Activated CD4-positive, alpha-beta T cell treated with anti-CD3 and anti-CD28 coated beads for 36 hours (primary cell): ENCODE measurements at places on chromosomes 5 and 9. TPM values are rescaled to one million over a fixed set of nuclear protein-coding genes. Genes with fewer than 3 reads are reported as not detected.
A peak's percentile ranks its signal among the peaks of the same experiment; 100 is the strongest.

Gene ACTL7B
- not detected for total RNA-seq

Gene FAXDC2
- not detected for total RNA-seq

Gene GHR
- not detected for total RNA-seq

Gene HTR4
- not detected for total RNA-seq

Gene ABO
- not detected for total RNA-seq

Gene MEIKIN
- total RNA-seq: not detected

Gene NUTM2F
- total RNA-seq: not detected

- no peaks in the 10 kb centered on the region for H3K36me3 ChIP-seq
- no peaks in the 10 kb centered on the region for H3K27me3 ChIP-seq
- no peak for DNase-seq
- no peaks in the 10 kb centered on the region for H3K4me1 ChIP-seq
- no peak overlapping the region for H3K27ac ChIP-seq
Observed at GRCh38 chr9:13674926-13675637, 395.6 kb upstream of the MPDZ start.

GRCh38 chr9:126327714-126328185 is 1.1 kb downstream of the MVB12B start:
- peaks cover 2% of the 10 kb centered on the region for H3K27me3 ChIP-seq
- H3K27ac ChIP-seq: no peak overlapping the region

- peaks cover 79% of the 10 kb centered on the region for H3K4me1 ChIP-seq
- peak overlapping the region; percentile 71 for H3K27ac ChIP-seq
- no peak overlapping the region for H3K4me3 ChIP-seq
- DNase-seq: no peak
- H3K27me3 ChIP-seq: no peaks in the 10 kb centered on the region
Observed at GRCh38 chr9:83701769-83702168, 6.0 kb downstream of the UBQLN1 start.

- no peaks in the 10 kb centered on the region for H3K27me3 ChIP-seq
- DNase-seq: no peak
- H3K4me3 ChIP-seq: no peak overlapping the region
Observed at GRCh38 chr5:130066644-130067043, 162.4 kb downstream of the CHSY3 start.

GRCh38 chr9:84349671-84350070 is 9.1 kb upstream of the SLC28A3 start:
- H3K36me3 ChIP-seq: no peaks in the 10 kb centered on the region
- no peak overlapping the region for H3K27ac ChIP-seq
- H3K4me3 ChIP-seq: no peak overlapping the region
- no peak for DNase-seq
- H3K27me3 ChIP-seq: peaks cover 3% of the 10 kb centered on the region
- no peaks in the 10 kb centered on the region for H3K4me1 ChIP-seq

- DNase-seq: no peak
- no peaks in the 10 kb centered on the region for H3K36me3 ChIP-seq
- peaks cover 6% of the 10 kb centered on the region for H3K27me3 ChIP-seq
- H3K27ac ChIP-seq: no peak overlapping the region
- H3K4me3 ChIP-seq: no peak overlapping the region
Observed at GRCh38 chr5:138051441-138052296, 18.8 kb upstream of the FAM13B start.

DNA sequence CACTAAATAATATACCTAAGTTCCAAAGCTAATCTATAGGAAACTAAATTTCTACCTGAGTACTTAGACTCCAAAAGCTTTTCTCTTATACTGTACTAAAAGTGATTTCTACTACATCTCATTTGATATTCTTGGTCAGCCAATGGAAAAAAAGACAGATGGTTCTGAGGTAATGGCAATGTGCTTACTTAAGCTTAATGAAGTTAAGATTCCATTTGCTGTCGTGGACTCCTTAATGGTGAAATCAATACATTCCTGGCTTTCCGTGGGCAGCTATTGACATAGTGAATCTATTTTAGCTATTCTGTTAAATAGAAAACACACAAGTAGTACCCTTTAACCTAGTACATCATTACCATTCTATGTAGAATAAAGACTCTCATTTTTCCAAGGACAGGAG is 1825.6 kb upstream of the CDH9 start:
- H3K36me3 ChIP-seq: no peaks in the 10 kb centered on the region
- no peaks in the 10 kb centered on the region for H3K27me3 ChIP-seq
- H3K4me3 ChIP-seq: no peak overlapping the region
- H3K4me1 ChIP-seq: no peaks in the 10 kb centered on the region
- no peak overlapping the region for H3K27ac ChIP-seq

DNA sequence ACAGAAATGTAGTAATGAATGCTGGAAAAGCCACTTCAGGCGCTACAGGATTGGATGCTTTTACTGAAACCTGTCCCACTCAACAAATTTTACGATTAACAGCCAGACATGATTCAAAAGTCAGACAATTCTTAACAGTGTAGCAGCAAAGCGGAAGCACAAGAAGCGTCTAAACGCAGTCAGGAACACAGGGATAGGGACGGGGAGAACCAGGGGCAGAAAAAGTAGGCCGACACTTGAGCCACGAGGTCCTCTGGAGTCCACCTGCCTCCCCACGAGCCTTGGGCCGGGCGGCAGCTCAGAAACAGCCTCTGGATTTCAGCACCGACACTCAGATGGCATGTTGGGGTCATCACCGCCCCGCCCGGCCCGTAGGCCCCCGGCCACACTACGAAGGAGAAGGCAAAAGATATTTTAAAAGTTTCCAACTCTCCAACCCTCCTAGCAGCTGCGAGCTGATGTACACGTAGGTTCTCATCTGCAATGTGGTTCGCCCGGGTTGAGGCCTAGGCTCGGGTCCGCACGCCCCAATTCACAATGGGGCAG is 615 bp downstream of the RACK1 start:
- no peaks in the 10 kb centered on the region for H3K27me3 ChIP-seq
- H3K27ac ChIP-seq: peak overlapping the region; percentile 99
- DNase-seq: no peak
- H3K36me3 ChIP-seq: peaks cover 64% of the 10 kb centered on the region

DNA sequence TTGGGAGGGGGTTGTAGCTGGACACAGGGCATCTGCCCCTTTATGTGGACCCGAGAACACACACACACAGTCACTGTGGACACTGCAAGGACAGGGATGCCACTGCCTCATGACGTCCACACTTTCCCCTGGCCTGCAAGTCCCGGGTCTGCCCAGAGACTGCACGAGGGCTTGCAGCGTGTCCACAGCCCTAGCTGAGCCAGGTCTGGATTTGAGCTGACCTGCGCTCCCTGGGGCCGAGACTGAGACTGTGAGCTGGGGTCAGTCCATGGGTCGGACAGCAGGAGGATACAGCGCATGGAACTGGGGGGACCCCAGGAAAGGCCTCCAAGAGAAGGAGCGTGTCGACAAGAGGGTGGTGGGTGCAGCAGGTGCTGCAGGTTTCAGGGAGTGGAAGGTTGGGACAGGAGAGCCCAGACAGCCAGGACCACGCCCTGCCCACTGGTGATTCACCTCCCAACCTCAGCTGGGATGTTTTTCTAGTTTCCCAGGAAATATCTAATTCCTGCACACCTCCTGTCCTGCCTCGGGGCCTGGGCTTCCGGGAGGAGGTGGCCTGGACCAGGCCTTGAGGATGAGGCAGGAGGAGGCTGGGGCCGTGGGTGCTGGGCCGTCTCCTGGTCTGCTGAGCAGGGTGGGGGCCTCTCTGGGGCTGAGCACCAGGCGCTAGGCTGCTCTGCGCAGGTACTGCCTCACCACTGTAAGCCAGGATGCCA is 806 bp upstream of the RNF224 start:
- no peak overlapping the region for H3K4me3 ChIP-seq
- no peaks in the 10 kb centered on the region for H3K36me3 ChIP-seq
- H3K4me1 ChIP-seq: peaks cover 8% of the 10 kb centered on the region
- H3K27me3 ChIP-seq: peaks cover 2% of the 10 kb centered on the region

GRCh38 chr9:83675466-83675865 is 32.3 kb downstream of the UBQLN1 start:
- no peak overlapping the region for H3K27ac ChIP-seq
- H3K27me3 ChIP-seq: no peaks in the 10 kb centered on the region
- DNase-seq: no peak
- H3K4me3 ChIP-seq: no peak overlapping the region
- H3K36me3 ChIP-seq: peaks cover 58% of the 10 kb centered on the region

DNA sequence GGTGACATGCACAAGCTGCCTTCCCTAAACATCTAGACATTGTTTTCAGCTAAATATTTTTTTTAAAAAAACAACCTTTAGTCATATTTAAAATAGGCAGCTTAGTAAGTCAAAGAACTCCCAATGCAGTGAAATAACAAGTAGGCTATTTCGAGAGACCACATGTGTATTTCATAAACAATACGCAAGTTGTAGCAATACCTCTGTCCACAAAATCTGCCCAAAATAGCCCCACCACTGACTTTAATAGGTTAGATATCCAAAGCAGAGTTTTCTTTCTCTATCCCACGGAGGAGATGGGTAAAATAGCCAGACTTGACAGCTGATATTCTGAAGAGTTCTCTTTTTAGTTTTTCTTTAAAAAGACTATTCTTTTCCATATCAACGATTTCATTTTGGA is 1.2 kb downstream of the SLC24A2 start:
- H3K36me3 ChIP-seq: no peaks in the 10 kb centered on the region
- no peak overlapping the region for H3K27ac ChIP-seq
- no peak overlapping the region for H3K4me3 ChIP-seq
- no peaks in the 10 kb centered on the region for H3K4me1 ChIP-seq

DNA sequence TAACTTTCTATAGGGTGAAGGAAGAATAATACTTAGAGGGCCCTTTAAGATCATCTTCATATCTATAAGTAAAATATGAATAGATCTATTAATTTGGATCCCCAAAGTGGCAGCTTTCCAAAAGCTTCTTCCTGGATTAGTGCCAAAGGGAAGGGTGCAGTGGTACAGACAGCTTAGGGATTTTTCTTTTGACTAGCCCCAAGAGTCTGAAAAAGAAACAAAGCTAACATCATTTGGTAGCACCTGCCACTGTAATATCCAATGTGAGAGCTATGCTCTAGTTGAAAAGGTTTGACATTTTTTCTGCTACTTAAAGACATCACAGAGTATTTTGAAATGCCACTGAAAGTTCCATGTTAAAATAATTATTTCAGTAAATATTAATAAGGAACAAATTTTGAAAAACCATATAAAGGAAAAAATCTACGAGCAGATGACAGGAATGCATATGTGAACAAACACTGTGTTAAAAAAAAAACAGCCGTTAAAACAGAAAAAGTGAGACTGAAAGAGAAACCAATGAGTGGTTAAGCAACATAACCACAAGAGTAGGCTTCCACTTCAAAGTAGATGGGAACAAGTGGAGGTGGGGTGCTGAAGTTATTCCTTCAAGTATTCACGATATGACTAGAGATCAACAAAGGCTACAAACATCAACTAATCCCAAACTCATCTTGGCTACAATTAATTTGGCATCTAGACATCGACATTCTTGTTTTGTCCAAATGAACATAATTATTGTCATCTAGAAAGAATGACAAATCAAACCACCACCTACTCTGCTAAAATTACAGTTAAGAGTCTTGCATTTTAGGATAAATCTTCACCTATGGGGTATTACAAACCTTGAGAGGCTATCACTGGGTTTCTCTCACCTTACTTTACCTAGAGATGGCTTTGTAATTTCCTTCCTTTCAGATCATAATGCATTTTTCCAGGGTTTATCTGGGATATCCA is 137.5 kb downstream of the CPLANE1 start:
- peak overlapping the region; percentile 24 for H3K4me3 ChIP-seq
- H3K36me3 ChIP-seq: peaks cover 34% of the 10 kb centered on the region
- H3K27me3 ChIP-seq: peaks cover 11% of the 10 kb centered on the region
- peak overlapping the region; percentile 65 for H3K27ac ChIP-seq

GRCh38 chr5:74094096-74094781 is 468.2 kb downstream of the ARHGEF28 start:
- no peak for DNase-seq
- H3K4me3 ChIP-seq: no peak overlapping the region
- no peaks in the 10 kb centered on the region for H3K36me3 ChIP-seq
- H3K27ac ChIP-seq: no peak overlapping the region
- H3K4me1 ChIP-seq: no peaks in the 10 kb centered on the region

GRCh38 chr9:8224381-8224801 is 424.8 kb upstream of the DMAC1 start:
- no peaks in the 10 kb centered on the region for H3K36me3 ChIP-seq
- no peak overlapping the region for H3K27ac ChIP-seq
- DNase-seq: no peak
- H3K27me3 ChIP-seq: no peaks in the 10 kb centered on the region

- no peak overlapping the region for H3K4me3 ChIP-seq
- no peaks in the 10 kb centered on the region for H3K27me3 ChIP-seq
- no peak overlapping the region for H3K27ac ChIP-seq
- DNase-seq: no peak
Observed at GRCh38 chr9:108094676-108094993, 605.1 kb upstream of the KLF4 start.

GRCh38 chr9:91303741-91304415 is 57.8 kb downstream of the AUH start:
- H3K4me3 ChIP-seq: no peak overlapping the region
- peaks cover 19% of the 10 kb centered on the region for H3K36me3 ChIP-seq
- no peak for DNase-seq
- peaks cover 22% of the 10 kb centered on the region for H3K4me1 ChIP-seq
- no peak overlapping the region for H3K27ac ChIP-seq

GRCh38 chr9:109789971-109790370 is 10.0 kb downstream of the PALM2AKAP2 start:
- no peaks in the 10 kb centered on the region for H3K36me3 ChIP-seq
- no peak overlapping the region for H3K4me3 ChIP-seq
- no peaks in the 10 kb centered on the region for H3K4me1 ChIP-seq
- H3K27ac ChIP-seq: no peak overlapping the region
- no peak for DNase-seq

GRCh38 chr5:27465140-27465539 is 426.8 kb upstream of the CDH9 start:
- no peak overlapping the region for H3K27ac ChIP-seq
- no peak for DNase-seq
- no peaks in the 10 kb centered on the region for H3K27me3 ChIP-seq
- H3K4me1 ChIP-seq: no peaks in the 10 kb centered on the region
- H3K36me3 ChIP-seq: no peaks in the 10 kb centered on the region
- H3K4me3 ChIP-seq: no peak overlapping the region

GRCh38 chr5:108141676-108142075 is 240.2 kb downstream of the FBXL17 start:
- no peak overlapping the region for H3K27ac ChIP-seq
- H3K4me3 ChIP-seq: no peak overlapping the region
- no peaks in the 10 kb centered on the region for H3K27me3 ChIP-seq
- peaks cover 4% of the 10 kb centered on the region for H3K36me3 ChIP-seq

- no peak for DNase-seq
- H3K36me3 ChIP-seq: no peaks in the 10 kb centered on the region
- no peak overlapping the region for H3K27ac ChIP-seq
- no peak overlapping the region for H3K4me3 ChIP-seq
Observed at GRCh38 chr5:123752552-123753179, 240.7 kb downstream of the CSNK1G3 start.

DNA sequence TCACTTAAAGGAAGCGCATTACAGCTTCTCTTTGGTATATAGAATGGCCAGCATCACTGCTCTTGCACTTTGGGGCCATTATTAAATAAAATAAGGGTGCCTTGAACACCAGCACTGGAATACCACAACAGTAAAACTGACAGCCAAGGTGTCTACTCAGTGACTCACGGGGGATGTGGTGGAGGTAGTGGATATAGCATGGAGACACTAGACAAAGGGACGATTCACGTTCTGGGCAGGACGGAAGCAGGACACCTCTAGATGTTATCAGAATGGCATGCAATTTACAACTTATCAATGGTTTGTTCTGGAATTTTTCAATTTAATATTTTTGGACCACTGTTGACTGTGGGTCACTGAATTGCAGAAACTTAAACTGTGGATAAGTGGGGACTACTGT is 32.9 kb upstream of the PDE8B start:
- DNase-seq: no peak
- no peaks in the 10 kb centered on the region for H3K36me3 ChIP-seq
- peaks cover 23% of the 10 kb centered on the region for H3K27me3 ChIP-seq
- H3K4me1 ChIP-seq: no peaks in the 10 kb centered on the region
- H3K4me3 ChIP-seq: no peak overlapping the region

GRCh38 chr5:154778534-154778933 is 23.4 kb downstream of the LARP1 start:
- H3K27me3 ChIP-seq: no peaks in the 10 kb centered on the region
- H3K27ac ChIP-seq: no peak overlapping the region
- peaks cover 10% of the 10 kb centered on the region for H3K36me3 ChIP-seq
- peaks cover 69% of the 10 kb centered on the region for H3K4me1 ChIP-seq
- no peak overlapping the region for H3K4me3 ChIP-seq
